ENCODE measurements at places on chromosomes 6 and 20. TPM values are rescaled to one million over a fixed set of nuclear protein-coding genes. Genes with fewer than 3 reads are reported as not detected.

Gene LZTS3
- total RNA-seq, result 18.9 TPM

DNA sequence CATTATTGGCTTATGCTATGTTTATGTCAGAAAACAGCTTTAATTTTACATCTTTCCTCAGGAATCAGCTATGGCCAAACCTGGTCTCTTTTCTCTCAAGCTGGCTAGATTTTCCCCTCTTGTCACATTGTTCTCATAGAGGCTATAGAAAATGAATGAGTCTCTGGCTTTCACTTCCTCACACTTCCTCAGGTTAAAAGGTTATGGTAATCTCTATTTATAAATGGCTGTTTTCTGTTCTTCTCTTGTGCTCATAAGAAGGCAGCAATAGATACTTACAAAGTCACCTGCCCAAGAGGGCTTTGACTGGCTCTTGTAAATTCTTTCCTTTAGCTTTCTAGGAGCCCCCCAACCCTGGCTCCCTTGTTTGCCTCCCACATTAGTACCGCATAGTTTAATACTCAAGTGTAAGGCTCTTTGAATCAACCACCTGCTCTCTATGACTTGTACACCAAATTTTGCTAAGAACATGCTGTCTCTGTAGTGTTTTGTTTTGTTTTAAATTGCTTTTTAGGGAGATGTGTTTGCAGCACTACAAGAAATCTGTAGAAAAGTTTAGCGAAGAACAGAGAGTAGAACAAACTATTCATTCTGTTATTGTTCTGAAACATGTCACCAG lies 897.4 kb upstream of the CITED2 start:
- no peaks in the 10 kb centered on the region for H3K36me3 ChIP-seq
- no peaks in the 10 kb centered on the region for H3K4me1 ChIP-seq
- no peaks in the 10 kb centered on the region for H3K27me3 ChIP-seq
- H3K27ac ChIP-seq, result no peak overlapping the region

DNA sequence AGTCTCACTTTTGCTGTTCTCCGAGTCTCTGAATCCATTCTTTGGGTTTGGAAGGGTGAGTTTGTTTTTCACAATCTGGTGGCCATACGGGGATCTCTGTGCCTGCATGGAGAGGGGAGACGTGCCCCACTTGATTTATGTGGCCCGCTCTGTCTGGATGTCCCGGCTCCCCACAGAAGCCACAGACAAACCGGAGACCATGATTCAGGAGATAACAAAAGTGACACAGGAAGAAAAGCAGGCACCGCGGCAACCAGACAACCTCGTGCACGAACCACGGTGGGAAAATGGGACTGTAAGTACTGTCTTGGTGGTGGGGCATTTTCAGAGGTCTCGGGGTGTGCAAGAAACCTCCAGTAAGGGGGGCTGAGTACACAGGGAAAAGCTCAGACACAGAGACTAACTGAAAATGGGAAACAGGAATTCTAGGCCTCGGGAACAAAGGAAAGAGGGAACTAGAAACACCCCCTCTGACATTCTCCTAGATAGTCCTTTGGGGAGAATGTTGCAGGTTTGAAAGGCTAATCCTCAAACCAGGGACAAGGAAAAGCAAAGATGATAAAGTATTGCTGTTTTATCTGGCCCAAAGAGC lies 22.1 kb upstream of the ZNF318 start:
- H3K4me1 ChIP-seq, result no peaks in the 10 kb centered on the region
- H3K36me3 ChIP-seq, result no peaks in the 10 kb centered on the region
- H3K27ac ChIP-seq, result no peak overlapping the region
- H3K4me3 ChIP-seq, result no peak overlapping the region
- H3K27me3 ChIP-seq, result no peaks in the 10 kb centered on the region
- no peak for DNase-seq

- no peaks in the 10 kb centered on the region for H3K36me3 ChIP-seq
- no peak for DNase-seq
- no peak overlapping the region for H3K27ac ChIP-seq
- no peak overlapping the region for H3K4me3 ChIP-seq
- no peaks in the 10 kb centered on the region for H3K4me1 ChIP-seq
Observed at GRCh38 chr6:133648581-133648980, 240.3 kb upstream of the TCF21 start.

DNA sequence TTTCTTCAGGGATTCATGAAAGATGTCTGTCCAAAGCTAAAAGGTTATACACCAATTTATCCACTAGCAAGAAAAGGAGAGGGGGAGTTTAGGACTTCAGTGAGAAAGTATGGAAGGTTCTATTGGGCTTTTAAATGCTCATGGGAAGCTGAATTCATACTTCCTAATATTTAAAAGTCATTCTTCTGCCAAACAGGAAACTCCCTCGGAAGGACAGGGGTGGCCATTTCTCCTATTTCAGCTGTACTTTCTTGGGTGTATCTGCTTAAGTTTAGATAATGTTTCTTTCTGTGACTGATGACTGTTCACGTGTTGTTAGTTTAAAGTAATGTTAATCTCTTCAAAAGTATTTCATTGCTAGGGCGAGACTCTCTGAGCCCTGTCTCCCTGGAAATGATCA lies 80.5 kb upstream of the IFNGR1 start:
- no peak overlapping the region for H3K4me3 ChIP-seq
- no peaks in the 10 kb centered on the region for H3K27me3 ChIP-seq
- H3K4me1 ChIP-seq, result no peaks in the 10 kb centered on the region
- H3K36me3 ChIP-seq, result no peaks in the 10 kb centered on the region
- no peak for DNase-seq
